ENCODE measurements at places on chromosomes 1 and 21. TPM values are rescaled to one million over a fixed set of nuclear protein-coding genes. Genes with fewer than 3 reads are reported as not detected.

CCDC27 gene
- not detected for total RNA-seq

BECN2 gene
- total RNA-seq, result not detected

CDC20 gene
- 1.7 TPM for total RNA-seq

LORICRIN gene
- total RNA-seq, result not detected

SPATA21 gene
- not detected for total RNA-seq

LYSMD1 gene
- total RNA-seq, result 9.7 TPM

PERM1 gene
- total RNA-seq, result not detected
